ENCODE measurements at places on chromosomes 5 and 9.

- DNase-seq: no peak
Measured at GRCh38 chr5:151295138-151295537, 8.4 kb downstream of the SLC36A3 start.

- DNase-seq: peak; percentile 54
Measured at GRCh38 chr5:95846554-95847260, 24.2 kb upstream of the GLRX start.

- DNase-seq: no peak
Measured at GRCh38 chr9:8229226-8229625, 429.6 kb upstream of the DMAC1 start.

GRCh38 chr5:84688566-84688965 is 303.9 kb upstream of the EDIL3 start:
- no peak for DNase-seq

- DNase-seq: no peak
Measured at GRCh38 chr9:35669331-35670145, 4.2 kb upstream of the CA9 start.

DNA sequence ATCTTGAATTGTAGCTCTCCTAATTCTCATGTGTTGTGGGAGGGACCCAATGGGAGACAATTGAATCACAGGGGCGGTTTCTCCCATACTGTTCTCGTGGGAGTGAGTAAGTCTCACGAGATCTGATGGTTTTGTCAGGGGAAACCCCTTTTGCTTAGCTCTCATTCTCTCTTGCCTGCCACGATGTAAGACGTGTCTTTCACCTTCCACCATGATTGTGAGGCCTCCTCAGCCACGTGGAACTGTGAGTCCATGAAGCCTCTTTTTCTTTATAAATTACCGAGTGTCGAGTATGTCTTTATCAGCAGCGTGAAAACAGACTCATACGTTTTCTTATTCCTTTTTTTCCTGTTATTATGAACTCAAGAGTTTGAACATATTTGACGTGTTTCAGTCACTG is 39.1 kb downstream of the RETREG1 start:
- DNase-seq: no peak

DNA sequence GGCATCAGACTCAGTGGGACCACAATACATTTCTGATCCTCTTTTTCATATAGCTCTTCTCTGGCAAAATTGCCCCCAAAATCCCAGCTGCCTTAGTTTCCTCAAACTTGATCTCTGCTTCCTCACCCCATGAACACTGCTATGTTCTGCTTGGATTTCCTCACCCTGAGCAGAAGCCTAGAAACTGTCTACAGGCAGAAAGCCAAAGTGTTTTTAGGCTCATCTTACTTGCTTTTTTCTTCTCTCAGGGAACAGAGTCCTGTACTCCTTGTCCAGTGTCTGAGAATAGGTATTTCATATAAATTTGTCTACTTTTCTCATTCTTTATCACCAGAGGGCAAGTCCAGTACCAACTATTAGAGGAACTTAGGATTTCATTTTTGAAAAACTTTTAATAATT is 21.5 kb upstream of the UBAP1 start:
- no peak for DNase-seq

DNA sequence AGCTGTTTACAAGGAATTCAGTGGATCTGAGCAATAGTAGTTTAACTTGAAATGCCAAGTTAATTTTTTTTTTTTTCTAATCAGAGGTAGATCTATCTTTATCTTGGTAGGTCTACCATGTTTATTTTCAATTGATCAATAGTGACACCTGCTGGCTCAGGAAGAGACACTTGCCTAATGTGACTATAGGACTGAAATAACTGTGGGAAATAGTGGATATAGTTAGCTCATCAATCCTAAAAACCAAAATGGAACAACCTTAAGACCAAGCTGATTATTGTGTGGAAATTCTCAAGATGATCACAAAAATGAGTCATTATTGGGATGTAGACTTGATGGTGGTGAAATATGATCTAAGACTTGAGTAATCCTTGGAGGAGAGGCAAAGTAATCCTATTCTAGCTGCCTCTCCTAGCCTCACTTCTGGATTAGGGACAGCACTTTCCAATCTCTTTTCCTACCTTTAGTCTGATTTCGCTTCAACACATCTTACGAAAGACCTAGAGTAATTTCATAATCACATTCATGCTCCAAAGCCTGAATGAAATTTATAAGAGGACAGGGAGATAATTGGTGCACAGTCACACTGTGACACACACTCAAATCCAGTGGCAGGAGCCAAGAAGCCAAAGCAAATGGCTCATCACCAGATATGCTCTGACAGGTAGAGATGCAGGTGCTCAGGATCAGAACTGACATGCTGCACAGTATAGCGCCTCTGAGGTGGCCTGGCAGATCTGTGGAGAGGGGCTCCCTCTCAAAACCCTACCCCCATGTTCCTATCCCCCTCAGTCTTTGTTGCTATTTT is 156.3 kb downstream of the HMHB1 start:
- no peak for DNase-seq

DNA sequence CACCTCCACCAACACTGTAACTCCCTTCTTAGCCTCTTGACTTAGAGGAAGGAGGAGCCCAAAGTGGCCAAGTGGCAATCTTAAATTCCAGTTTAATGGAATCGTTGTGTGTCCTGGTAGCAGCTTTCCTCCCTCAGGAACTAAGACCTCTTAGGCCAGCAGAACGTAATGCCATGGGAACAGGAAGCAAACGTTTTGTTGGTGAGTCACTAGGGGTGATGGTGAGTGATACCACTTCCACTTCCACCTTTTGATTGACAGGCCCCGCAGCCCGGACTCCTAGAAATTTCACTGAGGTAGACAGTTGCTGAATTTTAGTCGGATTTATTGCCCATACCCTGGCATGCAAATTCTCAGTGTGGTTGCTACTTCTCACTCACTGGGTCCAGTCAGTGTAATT is 94.2 kb upstream of the FBN2 start:
- no peak for DNase-seq

Data from CD4-positive, alpha-beta T cell (primary cell).